ENCODE measurements at places on chromosomes 3 and 15. TPM values are rescaled to one million over a fixed set of nuclear protein-coding genes. Genes with fewer than 3 reads are reported as not detected.

PFKFB4 gene
- 2.2 TPM for total RNA-seq

DNA sequence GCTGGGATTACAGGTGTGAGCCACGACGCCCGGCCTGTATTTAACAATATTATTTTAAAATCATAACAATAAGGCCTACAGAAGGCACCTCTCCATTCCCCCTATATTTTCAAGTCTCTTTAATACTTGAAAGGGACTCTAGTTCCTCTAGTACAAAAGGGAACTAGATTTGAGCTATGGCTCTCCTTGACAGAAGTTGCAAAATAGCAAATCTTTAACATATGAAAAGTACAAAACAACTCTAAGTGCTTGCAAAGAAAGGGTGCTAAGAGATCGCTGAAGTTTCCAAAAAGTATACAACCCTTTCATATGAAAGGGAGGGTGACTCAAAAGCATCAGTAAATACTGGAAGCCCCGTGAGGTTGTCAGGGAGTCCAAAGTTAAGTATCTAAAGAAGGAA is 23.8 kb downstream of the AP3S2 start:
- DNase-seq: no peak

GRCh38 chr15:58182460-58183163 is 44.4 kb downstream of the AQP9 start:
- peak; percentile 40 for DNase-seq

DNA sequence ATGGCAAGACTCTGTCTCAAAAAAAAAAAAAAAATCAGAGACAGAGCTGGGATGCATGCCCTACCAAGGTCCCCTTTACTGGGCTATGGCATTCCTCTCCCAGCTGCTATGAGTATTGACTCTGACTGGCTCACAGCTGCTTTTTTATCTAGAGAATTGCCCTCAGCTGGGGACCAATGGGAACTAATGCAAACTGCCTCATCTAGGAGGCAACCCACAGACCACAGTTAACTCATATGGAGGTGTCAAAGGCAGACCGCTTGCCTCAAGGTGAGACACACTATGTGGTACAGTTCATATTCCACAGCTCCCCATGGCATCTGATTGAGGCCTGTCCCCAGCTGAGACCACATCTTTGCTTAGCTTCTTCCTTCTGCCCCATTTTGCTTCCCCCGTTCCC is 183.5 kb upstream of the EOMES start:
- no peak for DNase-seq

GRCh38 chr3:129705274-129705673 is 98.8 kb upstream of the PLXND1 start:
- no peak for DNase-seq

All from heart left ventricle (tissue), 16 donors.